ENCODE measurements at places on chromosomes 2 and 18. TPM values are rescaled to one million over a fixed set of nuclear protein-coding genes. Genes with fewer than 3 reads are reported as not detected.

DNA sequence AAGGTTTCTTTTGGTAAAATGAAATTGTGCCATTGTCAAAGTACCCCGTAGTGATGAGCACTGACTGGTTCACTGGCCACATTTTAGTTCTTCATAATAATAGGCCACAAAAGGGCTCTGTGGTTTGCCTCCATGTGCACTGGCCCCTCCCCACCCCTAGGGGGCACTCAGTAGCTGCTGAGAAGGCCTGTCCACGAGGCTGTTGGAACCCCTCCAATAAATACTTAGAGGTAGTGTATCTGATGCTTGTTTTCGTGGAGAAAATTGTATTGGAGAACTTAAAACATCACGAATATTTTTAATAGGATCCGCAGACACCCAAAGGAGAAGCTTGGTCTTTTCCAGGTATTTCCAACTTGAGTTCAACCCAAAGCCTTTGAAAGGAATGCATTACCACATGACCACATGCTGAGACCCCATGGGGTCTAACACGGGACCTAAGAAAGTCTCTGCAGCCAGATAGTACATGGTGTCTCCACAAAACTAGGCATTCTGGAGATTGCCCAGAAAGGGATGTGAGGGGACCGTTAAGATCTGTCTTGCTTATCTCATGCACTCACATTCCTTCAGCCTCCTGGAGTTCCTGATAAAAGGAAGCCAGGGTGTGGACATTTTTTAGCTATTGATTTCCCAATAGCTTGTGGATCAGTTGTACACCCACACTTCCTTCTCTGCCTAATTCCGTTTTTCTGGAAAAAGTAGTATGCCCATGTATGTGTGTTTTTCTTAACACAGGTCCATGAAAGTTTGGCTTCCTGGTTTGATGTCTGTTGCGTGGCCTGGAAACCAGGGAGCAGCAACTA, 28.5 kb upstream of the NOSTRIN start:
- H3K36me3 ChIP-seq: no peaks in the 10 kb centered on the region
- H3K4me1 ChIP-seq: no peaks in the 10 kb centered on the region
- no peak overlapping the region for H3K27ac ChIP-seq
- H3K4me3 ChIP-seq: no peak overlapping the region
- H3K27me3 ChIP-seq: no peaks in the 10 kb centered on the region
- peak; percentile 60 for DNase-seq

DNA sequence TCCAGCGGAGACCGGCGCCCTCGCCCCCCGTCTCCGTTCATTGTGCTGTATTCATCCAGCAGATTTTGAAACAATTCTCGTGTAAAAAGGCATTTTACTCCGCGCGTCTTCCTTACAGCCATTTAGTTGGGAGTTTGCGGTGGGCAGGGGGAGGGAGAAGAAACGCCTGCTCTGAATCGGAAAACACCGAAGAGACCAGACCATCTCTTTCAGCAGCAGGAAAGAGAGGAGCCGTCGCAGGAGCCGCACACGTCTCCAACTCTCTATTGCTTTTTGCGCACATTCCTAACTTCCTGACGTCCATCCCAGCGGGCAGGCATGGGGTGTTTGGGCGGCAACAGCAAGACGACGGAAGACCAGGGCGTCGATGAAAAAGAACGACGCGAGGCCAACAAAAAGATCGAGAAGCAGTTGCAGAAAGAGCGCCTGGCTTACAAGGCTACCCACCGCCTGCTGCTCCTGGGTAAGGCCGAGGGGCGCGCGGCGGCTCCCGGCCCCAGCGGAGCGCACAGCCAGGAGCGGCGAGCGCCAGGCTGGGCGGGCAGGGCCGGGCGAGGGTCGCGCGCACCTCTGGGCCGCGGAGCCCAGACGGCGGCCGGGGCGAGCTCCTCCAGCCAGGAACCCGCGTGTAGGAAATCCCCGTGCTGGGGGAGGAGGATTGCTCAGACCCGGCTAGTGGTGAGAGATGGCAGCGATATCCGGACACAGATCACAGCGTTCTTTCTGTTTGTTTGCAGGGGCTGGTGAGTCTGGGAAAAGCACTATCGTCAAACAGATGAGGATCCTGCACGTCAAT, 63.2 kb downstream of the GNAL start:
- peaks cover 7% of the 10 kb centered on the region for H3K4me1 ChIP-seq
- H3K36me3 ChIP-seq: no peaks in the 10 kb centered on the region

- H3K4me1 ChIP-seq: peaks cover 11% of the 10 kb centered on the region
- no peaks in the 10 kb centered on the region for H3K36me3 ChIP-seq
- DNase-seq: peak; percentile 87
- H3K27me3 ChIP-seq: no peaks in the 10 kb centered on the region
Measured at GRCh38 chr18:2903006-2903405, 56.2 kb downstream of the EMILIN2 start.

GRCh38 chr18:35172009-35172408, 68.8 kb upstream of the ZNF397 start:
- DNase-seq: no peak
- H3K4me1 ChIP-seq: no peaks in the 10 kb centered on the region
- no peak overlapping the region for H3K27ac ChIP-seq
- H3K36me3 ChIP-seq: no peaks in the 10 kb centered on the region
- H3K27me3 ChIP-seq: no peaks in the 10 kb centered on the region

DNA sequence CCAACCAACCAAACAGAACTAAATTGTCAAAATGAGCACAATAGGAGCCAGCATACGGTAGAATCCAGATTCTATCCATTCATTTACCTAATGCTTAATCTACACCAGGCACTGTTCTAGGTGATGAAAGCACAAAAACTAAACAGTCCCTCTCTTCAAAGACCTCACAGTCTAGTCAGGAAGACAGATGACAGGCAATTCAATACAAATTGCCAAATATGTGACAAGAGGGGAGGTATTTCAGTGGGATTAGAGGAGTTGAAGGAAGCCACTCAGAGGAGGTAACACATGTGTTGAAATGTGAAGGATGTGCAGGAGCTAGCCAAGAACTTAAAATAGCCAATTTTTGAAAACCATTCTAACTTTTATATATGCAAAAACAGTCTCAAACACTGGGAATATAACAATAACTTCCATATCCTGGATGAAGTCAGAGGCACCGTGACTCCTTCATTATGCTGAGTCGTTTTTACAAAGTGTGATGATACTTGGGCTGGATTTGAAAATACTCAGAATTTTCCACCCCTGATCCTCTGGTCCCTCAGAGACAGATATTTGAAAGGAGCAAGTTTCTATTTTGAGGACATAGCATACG, 204.9 kb downstream of the PID1 start:
- H3K27me3 ChIP-seq: no peaks in the 10 kb centered on the region
- no peak overlapping the region for H3K27ac ChIP-seq
- no peaks in the 10 kb centered on the region for H3K36me3 ChIP-seq
- no peaks in the 10 kb centered on the region for H3K4me1 ChIP-seq
- DNase-seq: no peak

DNA sequence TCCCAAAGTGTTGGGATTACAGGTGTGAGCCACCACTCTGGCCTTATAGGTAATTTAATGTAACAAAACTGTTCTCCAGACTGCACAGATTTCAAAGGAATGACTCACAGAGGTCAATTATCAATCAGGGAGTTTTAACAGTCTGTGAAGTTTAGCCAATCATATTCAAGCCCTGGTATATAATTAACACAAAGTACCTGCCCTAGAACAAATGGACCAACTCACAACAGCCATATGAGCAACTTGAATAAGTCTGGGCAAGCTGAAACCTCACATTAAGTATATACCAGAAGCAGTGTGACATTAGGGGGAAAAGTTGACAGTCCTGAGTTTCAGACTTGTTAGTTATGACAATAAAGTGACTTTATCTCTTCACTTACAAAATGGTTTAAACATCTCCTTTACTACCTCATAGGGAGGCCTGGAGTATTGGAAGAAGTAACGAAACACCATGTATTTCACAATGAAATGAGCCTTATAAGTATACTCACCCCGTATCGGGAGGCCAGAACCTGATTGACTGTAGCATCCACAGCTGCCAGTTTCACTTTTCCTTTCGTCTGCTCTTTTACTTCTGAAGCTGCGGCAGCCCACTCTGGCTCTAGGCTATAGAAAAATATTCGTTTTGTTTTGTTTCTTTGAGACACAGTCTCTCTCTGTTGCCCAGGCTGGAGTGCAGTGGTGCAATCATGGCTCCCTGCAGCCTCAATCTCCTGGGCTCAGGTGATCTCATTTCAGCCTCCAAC, 22.2 kb downstream of the PDIA6 start:
- DNase-seq: no peak
- no peaks in the 10 kb centered on the region for H3K4me1 ChIP-seq
- no peaks in the 10 kb centered on the region for H3K27me3 ChIP-seq

GRCh38 chr2:232170396-232170795, 208.2 kb upstream of the ALPP start:
- H3K27me3 ChIP-seq: no peaks in the 10 kb centered on the region
- no peak overlapping the region for H3K4me3 ChIP-seq
- peaks cover 3% of the 10 kb centered on the region for H3K4me1 ChIP-seq

GRCh38 chr2:20551260-20551944, 99.5 kb downstream of the HS1BP3 start:
- no peaks in the 10 kb centered on the region for H3K27me3 ChIP-seq
- DNase-seq: no peak

KCNJ3 gene
- 1.4 TPM for polyA plus RNA-seq

XIRP2 gene
- 0.12 TPM for polyA plus RNA-seq

CRACDL gene
- 2.2 TPM for polyA plus RNA-seq

CREG2 gene
- 0.04 TPM for polyA plus RNA-seq

SCYGR4 gene
- not detected for polyA plus RNA-seq

UGT1A3 gene
- not detected for polyA plus RNA-seq
